ENCODE measurements at places on chromosomes 1 and 21. TPM values are rescaled to one million over a fixed set of nuclear protein-coding genes. Genes with fewer than 3 reads are reported as not detected.

- H3K4me1 ChIP-seq = no peaks in the 10 kb centered on the region
- no peak overlapping the region for H3K27ac ChIP-seq
- H3K36me3 ChIP-seq = no peaks in the 10 kb centered on the region
- DNase-seq = no peak
- no peaks in the 10 kb centered on the region for H3K27me3 ChIP-seq
Observed at GRCh38 chr1:163036671-163037070, 32.5 kb upstream of the RGS4 start.

- no peaks in the 10 kb centered on the region for H3K36me3 ChIP-seq
- H3K4me3 ChIP-seq = no peak overlapping the region
- H3K27ac ChIP-seq = no peak overlapping the region
- peaks cover 17% of the 10 kb centered on the region for H3K27me3 ChIP-seq
- H3K4me1 ChIP-seq = peaks cover 4% of the 10 kb centered on the region
- no peak for DNase-seq
Observed at GRCh38 chr1:17118706-17119075, 560 bp downstream of the PADI2 start.

Gene HHAT
- 15.7 TPM for total RNA-seq

DNA sequence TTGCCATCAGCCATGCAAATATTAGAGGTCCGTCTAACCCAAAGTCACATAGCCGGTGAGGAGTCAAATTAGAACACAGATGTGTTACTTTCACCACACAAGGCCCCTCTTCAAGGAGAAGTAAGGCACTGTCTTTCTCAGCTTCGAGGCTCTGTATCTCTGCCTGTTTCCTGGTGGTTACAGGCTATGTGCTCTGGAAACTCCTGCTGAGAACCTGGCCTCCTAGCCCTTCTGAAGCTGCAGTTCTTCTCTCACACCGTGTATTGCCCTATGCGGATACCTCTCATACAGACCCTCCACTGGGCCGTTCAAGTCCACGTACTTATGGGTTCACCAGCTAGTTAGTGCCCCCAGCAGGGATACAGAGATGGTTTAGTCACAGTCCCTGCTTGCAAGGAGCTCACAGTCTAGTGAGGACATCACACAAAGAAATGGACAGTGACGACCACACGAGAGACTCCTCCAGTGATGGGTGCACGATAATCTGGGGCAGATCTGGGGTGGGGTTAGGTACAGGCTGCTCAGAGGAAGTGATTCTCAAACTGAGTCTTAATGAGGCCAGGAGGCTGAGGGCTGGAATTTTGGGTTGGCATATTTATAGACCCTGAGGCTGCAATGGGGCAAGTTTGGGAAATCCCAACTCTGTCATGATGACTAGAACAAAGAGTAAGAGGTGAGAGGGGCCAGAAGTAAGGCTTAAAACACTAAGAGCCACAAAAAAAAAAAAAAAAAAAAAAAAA, 22.8 kb upstream of the ELOA start:
- no peak overlapping the region for H3K4me3 ChIP-seq
- H3K4me1 ChIP-seq = no peaks in the 10 kb centered on the region
- no peak overlapping the region for H3K27ac ChIP-seq
- H3K27me3 ChIP-seq = no peaks in the 10 kb centered on the region
- no peak for DNase-seq
- H3K36me3 ChIP-seq = no peaks in the 10 kb centered on the region
